ENCODE measurements at places on chromosomes 2 and 18.

DNA sequence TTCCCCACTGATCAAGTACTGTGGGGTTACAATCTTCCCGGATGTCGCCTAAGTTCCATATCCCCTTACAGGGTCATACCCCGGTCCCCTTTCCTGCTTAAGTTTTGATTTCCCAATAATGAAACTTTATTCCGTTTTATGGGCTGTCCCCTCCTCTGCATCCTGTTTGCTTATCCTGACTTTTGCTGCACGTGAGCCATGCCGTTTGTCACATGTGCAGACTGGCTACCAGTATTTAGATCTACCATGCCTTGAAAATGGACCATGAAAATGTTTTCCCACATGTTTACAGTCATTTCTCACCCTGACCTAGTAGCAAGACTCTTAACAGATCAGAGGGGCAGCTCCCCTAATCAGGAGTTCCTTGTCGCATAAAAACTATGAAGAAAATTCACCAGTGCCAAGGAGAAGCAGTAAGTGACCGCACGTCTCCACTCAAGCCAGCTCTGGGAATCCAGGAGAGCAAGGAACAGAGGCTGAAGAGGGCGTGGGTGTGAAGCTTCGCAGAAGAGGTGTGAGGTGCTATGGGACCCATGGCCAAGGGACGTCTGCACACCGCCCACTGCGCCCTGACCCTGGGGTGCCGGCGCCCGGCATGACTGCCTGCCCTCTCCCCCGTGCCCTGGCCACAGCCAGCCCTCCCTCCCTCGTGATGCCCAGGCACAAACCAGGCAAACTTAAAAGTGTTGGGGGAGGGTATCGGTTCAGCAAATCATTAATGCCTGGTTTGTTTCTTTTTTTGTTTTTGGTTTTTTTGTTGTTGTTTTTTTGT, 440.8 kb upstream of the SALL3 start:
- DNase-seq, result no peak

GRCh38 chr2:37827911-37828511, 97.1 kb upstream of the RMDN2 start:
- no peak for DNase-seq

DNA sequence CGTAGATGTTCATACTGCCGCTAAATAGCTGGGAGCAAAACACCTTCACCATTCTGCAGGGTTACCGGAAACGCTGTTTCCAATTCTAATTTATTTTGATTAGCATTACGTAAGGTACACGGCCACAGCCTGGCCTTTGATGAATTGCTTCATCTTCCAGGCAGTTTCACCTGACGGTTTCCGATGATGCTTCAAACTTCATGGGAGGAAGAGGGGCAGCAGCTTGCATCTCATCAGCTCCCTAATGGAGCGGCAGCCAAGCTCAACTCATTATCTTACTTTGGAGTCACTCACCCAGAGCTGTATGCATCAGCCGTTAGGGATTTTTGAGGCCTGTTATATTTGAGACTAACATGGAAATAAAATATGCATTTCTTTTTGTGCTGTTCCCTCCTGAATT, 54.8 kb downstream of the TMEM18 start:
- no peak for DNase-seq

DNA sequence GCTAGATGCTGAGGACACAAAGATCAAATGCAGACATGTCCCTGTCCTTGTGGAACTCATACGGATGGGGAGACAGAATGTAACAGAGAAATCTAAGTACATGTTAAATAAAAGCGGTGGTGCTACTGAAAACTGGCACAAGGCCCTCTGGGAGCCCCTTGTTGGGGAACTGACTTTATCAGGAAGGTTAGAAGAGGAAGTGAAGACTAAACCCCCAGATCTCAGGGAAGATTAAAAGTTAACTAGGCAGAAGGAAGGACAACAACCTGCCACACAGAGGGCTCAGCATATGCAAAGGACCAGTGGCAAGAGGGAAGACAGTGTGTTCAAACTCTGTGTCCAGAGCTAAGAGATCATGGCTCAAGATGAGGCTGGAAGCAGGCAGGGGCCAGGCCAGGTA, 4.8 kb downstream of the CACNB4 start:
- no peak for DNase-seq

DNA sequence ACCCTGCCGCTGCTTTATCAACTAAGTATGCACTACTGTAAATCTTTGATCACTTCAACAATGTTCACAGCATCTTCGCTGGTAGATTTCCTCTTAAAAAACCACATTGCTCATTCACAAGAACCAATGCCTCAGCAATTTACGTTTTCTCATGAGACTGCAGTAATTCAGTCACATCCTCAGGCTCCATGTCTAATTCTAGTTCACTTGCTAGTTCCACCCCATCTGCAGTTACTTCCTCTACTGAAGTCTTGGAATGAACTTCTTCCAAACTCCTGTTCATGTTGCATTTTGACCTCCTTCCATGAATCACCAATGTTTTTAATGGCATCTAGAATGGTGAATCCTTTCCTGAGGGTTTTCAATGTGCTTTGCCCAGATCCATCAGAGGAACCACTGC, 35.8 kb downstream of the PRELID3A start:
- DNase-seq, result no peak
